Activated T-cell treated with anti-CD3 and anti-CD28 coated beads, Interleukin-2, amount 50 U/mL, for 4 hours (primary cell): ENCODE measurements at places on chromosomes 13 and 19.

- DNase-seq: no peak
Observed at GRCh38 chr19:17129377-17129776, 53.8 kb downstream of the MYO9B start.

- no peak for DNase-seq
Observed at GRCh38 chr19:29326351-29326750, 113.4 kb upstream of the UQCRFS1 start.

DNA sequence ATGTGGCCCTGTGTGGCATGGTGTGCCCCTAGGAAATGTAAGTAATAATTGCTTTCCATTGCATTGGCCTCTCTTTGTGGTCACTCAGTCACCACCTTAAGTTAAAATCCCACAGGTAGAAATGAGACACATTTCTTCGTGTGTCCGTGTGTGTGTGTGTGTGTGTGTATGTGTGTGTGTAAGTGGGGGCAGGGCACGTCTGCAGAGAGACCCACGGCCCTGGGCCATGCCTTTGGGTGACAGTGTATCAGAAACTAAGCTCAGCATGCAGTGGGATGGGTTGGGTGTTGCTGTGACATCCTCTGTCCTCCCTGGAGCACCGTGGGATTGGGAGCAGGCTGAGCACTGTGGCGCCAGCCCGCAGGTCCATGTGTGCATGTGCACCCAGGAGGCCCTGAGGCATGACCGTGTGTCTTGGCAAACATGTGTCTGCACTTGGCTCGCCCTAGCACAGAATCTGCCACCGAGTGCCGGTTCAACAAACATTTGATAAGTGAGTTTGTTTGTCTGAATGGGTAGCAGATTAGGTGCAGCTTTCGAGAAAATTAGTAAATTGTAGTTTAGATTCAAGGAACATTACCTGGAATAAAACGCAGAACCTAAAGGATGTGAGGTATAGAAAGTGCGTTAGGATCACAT, 91.8 kb downstream of the WTIP start:
- no peak for DNase-seq

- DNase-seq: no peak
Observed at GRCh38 chr13:109727251-109727650, 59.1 kb downstream of the IRS2 start.

DNA sequence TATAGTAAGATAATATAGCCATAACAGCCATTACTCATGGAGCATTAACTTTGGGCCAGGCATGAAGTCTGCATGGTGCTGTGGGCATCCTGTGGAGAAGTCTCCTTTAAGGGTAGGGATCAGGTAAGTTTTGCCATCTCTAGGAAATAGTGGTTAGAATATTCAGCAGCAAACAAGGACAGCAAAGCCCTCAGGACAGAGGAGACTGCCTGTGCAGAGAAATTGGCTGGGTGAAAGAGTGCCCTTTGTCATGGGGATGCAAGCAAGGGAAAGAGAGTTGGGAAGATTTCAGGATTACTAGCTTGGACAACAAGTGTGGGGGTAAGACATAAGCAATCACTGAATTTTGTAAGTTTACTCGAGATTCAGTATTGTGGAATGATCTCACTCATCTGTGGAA, 15.7 kb upstream of the OBI1 start:
- no peak for DNase-seq

- DNase-seq: no peak
Observed at GRCh38 chr13:19888799-19889198, 25.4 kb upstream of the ZMYM5 start.
